ENCODE measurements at places on chromosomes 7 and 10.

- no peak for DNase-seq
Measured at GRCh38 chr10:46091828-46092523, 45.9 kb upstream of the MSMB start.

- no peak for DNase-seq
Measured at GRCh38 chr7:128692623-128693270, 20.7 kb downstream of the GARIN1A start.

DNA sequence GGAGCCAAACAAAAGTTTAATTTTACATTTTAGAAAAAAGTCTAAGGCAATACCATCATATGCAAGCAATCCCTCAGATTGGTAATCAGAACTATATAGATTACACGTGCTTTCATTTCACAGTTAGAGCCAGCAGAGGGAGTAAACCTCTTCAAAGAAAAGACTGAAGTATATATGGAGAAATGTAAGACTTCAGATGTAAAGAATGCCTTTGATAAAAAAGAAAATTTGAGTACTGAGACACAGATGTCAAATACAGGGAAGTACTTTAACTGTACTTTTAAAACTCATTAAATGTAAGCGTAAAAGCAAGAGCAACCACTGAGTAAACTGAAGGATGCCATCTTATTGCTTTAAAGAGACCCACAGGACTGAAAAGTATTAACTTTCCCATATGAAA is 101.4 kb upstream of the FAM133B start:
- no peak for DNase-seq

DNA sequence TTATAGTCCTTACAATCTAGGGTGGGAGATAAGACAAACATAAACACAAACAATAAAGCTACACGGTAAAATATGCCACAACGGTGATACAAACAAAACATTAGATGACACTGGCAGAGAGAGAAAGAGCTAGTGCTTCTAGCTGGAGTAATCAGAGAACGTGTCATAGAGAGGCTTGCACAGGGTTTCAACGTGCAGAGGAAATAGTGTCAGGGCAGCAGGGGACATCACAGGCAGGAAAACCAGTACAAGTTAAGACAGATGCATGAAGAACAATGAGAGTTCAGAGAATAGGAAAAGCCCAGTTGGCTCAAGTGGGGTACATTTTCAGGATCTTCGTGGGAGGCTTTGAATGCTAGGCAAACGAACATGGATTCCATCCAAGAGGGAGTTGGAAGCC is 91.4 kb downstream of the ZNF438 start:
- DNase-seq: no peak

- DNase-seq: no peak
Measured at GRCh38 chr7:66359656-66360211, 154.6 kb downstream of the TPST1 start.

DNA sequence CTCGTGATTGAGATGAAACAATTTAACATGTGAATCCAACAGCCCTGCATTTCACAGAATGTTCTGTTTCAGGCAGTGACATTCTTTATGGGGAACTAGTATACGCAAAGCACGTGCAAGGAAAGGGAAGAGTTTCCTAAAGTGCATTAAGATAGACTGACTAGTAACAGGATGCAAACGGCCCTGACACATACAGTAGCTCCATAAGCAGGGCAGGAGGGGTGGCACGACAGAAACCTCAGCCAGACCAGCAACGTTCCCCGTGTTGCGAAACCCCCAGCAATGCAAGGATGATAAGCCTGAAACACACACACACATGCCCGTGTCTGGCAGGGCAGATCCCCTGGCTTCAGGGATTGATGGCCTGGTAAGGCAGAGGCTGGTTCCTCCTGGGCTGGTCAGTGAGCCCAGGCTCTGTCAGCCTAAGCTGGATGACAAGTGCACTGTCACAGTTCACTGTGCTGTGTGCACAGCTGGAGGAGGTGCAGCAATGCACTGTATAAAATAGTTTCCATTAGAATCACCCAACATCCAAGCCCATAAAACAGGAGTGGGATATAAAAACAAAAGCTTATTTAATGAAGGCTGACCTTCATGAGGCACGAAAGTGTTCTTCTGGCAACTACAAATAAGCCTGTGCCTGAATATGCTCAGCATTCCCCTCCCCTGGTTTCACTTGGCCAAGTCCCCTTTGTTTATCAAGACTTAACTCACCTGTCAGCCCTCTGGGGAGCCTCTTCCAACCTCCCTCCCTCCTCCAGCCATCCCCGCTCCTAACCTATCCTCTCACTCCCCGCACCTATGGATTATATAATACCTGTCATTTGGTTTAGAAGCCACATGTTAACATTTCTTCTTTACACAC is 88.8 kb downstream of the GSAP start:
- no peak for DNase-seq

DNA sequence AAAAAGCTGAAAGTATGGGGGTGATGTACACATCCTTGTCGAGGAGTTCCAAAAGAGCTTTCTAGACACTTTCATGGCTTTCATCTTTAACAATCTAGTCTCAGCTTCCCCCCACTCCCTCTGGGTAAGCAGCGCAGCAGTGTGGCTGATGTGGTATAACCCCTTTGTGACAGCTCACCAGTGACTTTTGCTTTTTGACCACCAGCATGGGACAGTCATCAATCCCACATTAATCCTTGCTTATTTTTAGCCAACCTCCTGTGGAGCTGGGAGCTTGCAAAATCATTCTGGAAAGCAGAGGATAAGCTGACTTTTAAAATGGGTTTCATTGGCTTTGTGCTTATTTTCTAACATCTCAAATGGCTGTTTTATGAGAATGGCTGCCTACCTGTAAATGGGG is 272.7 kb downstream of the HDAC9 start:
- DNase-seq: no peak

- DNase-seq: no peak
Measured at GRCh38 chr7:127667017-127667670, 15.2 kb downstream of the SND1 start.

GRCh38 chr7:131883769-131884168 is 327.3 kb upstream of the PODXL start:
- DNase-seq: no peak

- DNase-seq: no peak
Measured at GRCh38 chr10:88249450-88249849, 333.7 kb downstream of the RNLS start.

DNA sequence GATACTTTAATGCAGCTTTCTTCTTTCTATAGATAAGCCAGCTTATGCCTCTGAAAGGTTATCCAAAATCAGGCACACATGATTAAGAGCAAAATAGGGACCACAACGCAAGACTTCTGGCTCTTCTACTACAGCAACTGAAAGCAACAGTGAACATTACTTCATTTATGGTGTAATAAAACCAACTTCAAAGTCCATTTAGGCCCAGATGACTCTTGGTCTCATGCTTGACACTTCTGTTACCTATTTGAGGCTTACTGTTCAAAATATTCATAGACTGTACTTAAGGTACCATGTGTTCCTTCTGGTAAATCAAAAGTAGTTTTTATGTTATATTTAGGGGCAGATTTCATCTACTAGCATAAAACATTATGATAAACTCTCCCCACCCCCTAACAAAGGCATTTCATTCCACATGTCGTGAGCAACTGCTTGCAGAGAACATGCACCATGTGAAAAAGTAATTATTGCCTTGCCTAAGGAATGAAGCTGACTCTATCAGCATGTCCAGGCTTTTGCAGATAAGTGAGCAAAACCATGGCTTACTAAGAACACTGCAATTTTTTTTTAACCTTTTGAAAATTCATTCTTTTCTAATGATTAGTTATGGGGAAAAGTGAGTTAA is 154.9 kb upstream of the ITGB1 start:
- DNase-seq: no peak

- DNase-seq: peak; percentile 76
Measured at GRCh38 chr7:3092468-3092867, 48.8 kb upstream of the CARD11 start.

GRCh38 chr7:77258593-77258992 is 59.0 kb upstream of the FGL2 start:
- DNase-seq: no peak

DNA sequence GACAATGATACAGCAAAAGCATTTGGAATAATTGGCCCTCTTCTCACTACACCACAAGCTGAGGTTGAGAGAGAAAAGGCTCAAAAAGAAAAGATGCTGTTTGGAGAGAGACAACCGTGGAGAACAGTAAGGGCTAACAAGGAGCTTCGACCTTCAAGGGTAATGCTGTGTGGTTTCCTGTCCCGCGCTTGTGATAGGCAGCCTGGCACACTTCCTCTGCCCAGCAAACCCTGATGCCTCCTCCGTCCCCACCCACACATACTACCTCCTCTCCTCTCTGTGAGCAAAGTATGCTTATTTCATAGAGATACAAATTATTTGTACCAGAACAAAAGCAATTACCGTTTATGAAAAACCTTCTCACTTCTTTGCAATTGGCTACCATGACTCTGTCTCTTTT is 755.4 kb downstream of the KCNMA1 start:
- no peak for DNase-seq

DNA sequence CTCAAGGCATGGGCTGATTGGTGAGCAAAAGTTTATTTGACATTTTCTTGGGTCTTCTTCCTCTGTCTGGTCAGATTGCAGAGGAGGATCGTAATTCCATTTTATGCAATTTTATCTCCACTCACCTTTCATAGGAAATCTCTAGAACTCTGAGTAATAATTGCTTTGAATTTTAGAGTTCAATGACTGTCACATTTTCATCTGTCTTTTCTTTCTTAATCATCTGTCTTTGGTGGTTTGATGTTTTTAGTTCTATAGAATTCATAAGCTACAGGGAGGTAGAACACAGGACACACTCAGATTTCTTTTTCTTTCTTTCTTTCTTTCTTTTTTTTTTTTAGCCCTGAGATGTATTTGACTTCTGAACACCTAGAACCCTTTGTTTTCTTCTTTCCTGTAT is 11.6 kb downstream of the GATA3 start:
- no peak for DNase-seq

GRCh38 chr7:55397617-55398016 is 32.5 kb downstream of the LANCL2 start:
- no peak for DNase-seq

- DNase-seq: no peak
Measured at GRCh38 chr7:158128572-158128971, 459.1 kb downstream of the PTPRN2 start.

DNA sequence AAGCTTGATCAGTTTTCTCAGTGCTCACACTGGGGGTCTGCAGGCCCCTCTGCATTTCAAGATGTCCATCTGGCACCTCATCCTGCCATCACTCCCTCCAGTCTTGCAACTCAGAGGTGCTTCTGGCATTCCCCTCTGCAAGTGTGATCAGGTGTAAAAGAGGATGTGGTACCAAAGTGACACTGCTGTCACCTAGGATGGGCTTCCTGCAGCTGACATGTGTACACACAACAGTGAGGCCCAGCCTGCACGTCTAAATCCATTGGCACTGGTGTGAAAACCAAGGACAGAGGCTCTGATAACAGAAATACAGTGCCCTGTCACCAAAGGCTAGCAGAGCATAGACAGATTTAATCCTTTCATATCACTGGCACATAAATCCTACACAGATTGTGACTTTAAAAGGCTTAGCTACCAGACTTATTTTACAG is 162.5 kb upstream of the CELF2 start:
- DNase-seq: peak; percentile 23

DNA sequence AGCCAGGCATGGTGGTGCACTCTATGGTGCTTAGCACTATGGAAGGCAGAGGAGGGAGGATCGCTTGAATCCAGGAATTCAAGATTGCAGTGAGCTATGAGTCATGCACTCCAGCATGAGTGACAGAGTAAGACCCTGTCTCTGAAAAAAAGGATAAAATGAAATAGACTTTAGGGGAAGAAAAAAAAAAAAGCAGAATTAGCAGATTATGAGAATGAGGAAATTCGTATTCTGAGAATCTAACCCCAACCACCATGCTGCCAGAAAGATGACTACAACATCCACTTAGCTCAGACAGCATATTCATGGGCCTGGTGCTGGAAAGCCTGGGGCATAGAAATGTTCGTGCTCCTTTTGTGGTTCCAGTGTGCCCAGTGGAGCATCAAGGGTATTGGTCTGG is 63.3 kb downstream of the TMEM26 start:
- no peak for DNase-seq

GRCh38 chr10:71285180-71285545 is 33.9 kb upstream of the SLC29A3 start:
- no peak for DNase-seq

- DNase-seq: no peak
Measured at GRCh38 chr7:45708046-45708950, 134.1 kb downstream of the ADCY1 start.

DNA sequence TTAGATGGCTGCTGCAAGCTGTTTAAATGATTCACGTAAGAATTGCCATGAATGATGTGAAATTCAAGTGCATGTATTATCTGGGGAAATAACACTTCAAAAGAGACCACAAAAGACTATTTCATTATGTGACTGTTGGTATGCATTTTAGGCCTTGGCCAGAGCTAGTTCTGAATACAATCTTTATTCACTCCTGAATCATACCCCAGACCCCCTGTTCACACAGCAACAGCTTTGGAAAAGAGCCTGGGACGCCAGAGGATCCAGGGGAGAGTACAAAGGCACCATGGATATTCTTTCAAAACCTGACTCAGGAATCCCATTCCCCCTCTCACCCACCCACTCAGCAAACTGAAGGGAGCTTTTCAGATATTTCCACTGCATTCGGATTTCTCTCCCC is 377.1 kb upstream of the DPP6 start:
- DNase-seq: no peak

- DNase-seq: no peak
Measured at GRCh38 chr10:1903982-1904381, 166.7 kb upstream of the ADARB2 start.

DNA sequence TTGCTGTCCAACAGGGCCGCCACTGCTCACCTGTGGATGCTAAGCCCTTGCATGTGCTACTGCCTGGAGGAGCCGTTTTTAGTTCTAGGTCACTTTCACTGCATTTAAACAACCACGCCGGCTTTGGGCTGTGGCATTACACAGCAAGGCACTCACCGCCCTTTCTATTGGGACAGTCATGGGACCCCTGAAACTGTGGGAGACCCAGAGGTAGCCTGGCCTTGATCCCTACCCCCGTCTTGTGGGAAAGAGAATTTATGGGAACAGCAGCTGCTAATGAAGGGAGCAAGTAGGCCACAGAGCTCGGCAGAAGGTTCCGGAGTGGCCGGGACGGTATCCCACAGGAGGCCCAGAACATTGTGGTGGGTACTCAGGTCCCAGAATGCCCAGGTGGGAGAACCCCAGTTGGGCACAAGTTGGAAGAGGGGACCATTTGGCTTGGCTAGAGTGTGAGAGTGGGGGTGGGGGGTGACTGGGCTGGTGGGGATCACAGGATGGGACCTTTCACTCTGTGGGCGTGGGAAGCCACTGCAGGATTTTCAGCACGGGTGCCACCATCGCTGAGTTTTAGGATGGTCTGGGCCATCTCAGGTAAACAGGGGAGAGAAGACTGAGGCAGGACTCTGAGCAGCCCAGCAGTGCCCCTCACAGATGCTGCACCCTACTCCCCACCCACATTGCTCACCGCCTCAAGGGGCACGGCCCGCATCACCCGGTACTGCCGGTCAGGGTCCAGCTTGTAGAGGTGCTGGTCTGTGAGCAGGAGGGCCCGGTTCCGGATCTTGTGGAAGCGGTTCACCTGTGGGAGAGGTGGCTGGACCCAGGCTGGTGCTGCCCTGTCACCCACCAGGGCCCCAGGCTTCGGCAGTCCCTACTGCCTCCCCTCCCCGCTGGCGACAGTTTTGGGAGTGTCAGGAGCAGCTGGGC is 15.2 kb downstream of the MYO1G start:
- DNase-seq: no peak

- DNase-seq: no peak
Measured at GRCh38 chr7:142873871-142874270, 11.7 kb downstream of the TRPV6 start.

- no peak for DNase-seq
Measured at GRCh38 chr10:76974017-76974691, 663.5 kb downstream of the KCNMA1 start.
